ENCODE measurements at places on chromosomes 5 and 9.

DNA sequence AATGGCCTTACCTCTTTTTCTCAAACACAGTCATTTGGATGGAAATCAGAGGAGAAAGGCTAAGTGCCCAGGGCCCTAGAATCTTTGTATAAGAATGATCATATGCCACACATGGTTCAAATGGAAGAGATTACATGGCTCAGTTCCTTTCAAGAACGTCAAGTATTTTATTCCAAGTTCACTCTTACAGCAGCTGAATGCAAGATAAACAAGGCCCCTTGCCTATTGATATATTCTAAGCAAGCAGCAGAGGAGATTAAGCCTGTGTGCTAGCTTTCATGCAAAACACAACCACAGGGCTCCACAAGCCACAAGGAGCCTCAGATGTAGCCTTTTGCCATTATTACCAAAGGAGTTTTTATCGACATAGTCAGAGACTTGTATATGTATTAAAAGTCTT lies 55.3 kb upstream of the SLCO6A1 start:
- no peak for DNase-seq

DNA sequence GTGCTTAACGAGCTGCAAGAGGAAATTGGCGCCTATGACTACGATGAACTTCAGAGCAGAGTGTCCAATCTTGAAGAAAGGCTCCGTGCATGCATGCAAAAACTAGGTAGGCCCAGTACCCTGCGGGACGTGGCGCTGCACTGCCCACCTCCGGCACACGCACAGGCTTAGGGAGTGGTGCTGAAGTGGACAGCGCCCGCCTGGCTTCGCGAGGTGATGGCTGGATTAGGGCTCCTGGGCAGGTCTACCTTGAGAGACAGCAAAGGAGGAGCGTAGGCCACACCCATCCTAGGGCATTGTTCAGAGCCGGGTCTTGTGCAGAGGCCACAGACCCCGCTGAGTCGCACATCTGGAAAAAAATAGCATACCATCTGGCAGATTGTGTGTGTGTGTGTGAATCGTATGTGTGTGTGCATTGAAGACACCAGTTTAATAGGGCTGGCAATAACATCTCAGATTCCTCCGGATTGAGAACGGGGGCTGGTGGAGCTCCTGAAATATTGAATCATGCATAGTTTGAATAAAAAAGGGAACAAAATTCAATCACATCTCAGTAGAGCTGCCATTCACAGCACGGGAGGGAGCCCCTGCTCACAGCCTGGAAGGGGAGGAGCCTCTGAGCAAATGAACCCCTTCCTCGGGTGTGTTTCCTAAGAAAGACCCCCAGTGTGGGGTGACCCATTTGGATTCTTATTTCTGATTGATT lies 11.1 kb downstream of the OLFM1 start:
- no peak for DNase-seq

GRCh38 chr9:127660886-127661741 lies 45.7 kb upstream of the CFAP157 start:
- DNase-seq = no peak

- DNase-seq = no peak
These were observed 107.7 kb downstream of the PDE4D start for GRCh38 chr5:59785676-59786333.

Data from vagina (tissue), 2 donors.